ENCODE measurements at places on chromosomes 1 and 21.

GRCh38 chr1:1758059-1758621, 20.1 kb downstream of the NADK start:
- DNase-seq = no peak

GRCh38 chr1:245566952-245567351, 412.2 kb downstream of the KIF26B start:
- no peak for DNase-seq

DNA sequence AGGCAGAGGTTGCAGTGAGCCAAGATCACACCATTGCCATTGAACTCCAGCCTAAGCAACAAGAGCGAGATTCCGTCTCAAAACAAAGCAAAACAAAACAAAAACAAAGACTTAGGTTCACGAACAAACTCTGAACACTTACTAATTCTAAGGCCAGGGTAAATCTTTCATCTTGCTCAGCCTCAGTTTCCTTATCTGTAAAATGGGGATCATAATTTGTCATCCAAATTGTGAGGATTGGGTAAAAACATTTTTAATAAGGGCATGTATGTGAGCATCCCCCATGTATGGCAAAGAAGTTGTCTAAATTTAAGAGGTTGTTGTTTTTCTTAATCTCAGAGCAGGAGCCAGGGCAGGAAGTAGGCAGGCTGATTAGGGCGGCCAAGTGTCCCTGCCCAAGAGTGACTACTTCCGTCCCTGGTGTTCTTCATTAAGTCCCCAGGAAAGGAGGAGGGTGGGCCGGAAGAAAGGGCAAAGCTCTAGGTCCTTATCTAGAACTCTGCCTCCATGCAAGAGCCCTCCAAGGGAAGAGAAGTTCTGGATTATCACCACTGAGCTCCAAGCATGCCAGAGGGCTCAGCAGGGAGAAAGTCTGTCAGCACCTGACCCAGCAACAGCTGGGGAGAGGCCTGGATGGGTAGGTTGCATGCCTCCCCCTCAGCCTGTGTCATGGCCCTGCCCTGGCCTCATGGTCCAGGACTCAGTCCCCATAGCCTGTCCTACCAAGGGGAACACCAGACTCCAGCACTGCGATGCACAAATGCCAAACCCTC, 49.9 kb upstream of the CLIC4 start:
- no peak for DNase-seq

GRCh38 chr1:207748737-207749528, 2.9 kb upstream of the CD46 start:
- no peak for DNase-seq

DNA sequence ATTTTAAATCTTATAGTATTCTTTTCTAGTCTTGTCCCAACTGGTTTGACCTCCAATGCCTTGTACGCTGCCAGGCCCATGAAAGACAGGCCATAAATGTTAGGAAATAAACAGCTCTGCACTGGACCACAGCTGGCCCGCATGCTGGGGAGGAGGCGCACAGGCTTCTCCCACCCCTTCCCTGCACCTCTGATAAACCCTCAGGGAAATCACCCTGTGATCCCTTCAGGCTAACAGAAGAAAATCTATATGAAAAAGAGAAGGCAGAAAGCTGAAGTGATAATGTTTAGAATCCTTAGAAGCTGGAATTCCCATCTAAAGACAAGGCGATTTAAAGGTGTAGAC, 41.5 kb downstream of the COLGALT2 start:
- no peak for DNase-seq

All from activated CD8-positive, alpha-beta T cell treated with anti-CD3 and anti-CD28 coated beads for 36 hours (primary cell).